ENCODE measurements at places on chromosomes 1 and 21. TPM values are rescaled to one million over a fixed set of nuclear protein-coding genes. Genes with fewer than 3 reads are reported as not detected.
A peak's percentile ranks its signal among the peaks of the same experiment; 100 is the strongest.

GRCh38 chr1:171296897-171297296, 17.1 kb upstream of the FMO4 start:
- no peak for DNase-seq

The TINAGL1 gene
- polyA plus RNA-seq, result 155 TPM

- DNase-seq, result no peak
Measured at GRCh38 chr1:62784509-62785365, 805 bp downstream of the ATG4C start.

The MX2 gene
- 8.2 TPM for polyA plus RNA-seq

DNA sequence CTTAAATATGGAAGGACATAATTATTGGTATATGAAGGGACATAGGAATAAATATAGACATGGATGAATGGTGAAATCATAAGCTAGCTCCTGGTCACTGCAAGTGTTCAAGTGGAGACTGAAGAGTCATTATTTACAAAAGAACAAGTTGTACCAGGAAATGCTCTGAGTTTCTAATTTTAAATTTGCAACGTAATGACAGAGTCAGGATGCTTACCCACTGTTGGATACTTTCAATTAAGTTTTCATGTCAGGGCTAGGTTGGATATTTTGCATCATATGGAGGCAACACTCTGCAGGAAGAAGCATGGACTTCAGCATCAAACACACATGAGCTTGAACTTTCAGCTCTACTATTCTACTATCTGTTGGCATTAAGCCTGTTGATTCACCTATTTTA, 499.6 kb upstream of the C1orf87 start:
- DNase-seq, result peak; percentile 20

DNA sequence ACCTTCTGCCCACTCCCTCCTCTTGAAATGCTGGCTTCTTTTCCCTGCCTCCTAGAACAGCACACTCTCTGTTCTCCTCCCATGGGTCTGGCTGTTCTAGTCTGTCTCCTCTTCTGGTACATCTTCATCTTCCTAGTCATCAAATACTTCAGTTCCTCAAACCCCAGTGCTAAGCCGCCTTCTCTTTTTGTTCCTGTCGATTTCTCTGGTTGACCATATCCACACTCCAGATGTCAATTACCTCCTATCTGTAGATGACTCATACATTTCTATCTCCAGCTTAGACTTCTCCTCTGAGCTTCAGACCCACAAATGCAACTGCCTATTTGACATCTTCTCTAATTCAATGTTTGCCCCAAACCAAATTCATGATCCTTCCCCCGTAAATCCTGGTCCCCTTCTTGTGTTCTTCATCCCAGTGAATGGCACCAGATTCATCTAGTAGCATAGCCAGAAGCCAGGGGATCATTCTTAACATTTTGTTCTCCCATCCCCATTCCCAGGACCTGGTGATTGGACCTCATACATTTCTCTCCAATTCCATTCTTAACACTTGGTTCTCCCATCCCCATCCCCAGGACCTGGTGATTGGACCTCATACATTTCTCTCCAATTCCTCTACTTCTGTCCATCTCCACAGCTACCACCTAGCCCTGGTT, 35.9 kb downstream of the USP24 start:
- no peak for DNase-seq

DNA sequence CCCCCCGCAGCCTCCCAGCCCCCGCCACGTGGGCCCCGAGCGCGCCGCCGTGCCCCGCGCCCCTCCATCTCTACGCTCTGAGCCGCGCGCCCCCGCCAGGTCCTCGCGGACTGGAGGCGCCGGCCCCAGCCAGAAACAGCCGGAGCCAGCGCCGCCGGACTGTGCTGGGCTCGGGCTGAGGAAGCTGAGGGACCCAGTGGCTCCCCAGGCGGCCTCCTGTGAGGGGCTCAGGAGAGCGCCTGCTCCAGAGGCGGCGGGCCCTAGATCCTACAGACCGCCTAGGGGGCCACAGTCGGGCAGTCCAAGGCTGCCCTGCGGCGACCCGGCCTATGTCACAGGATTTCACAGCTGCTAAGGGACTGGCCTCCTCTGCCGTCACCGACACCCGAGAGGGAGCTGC, 82.1 kb downstream of the NENF start:
- DNase-seq, result no peak

DNA sequence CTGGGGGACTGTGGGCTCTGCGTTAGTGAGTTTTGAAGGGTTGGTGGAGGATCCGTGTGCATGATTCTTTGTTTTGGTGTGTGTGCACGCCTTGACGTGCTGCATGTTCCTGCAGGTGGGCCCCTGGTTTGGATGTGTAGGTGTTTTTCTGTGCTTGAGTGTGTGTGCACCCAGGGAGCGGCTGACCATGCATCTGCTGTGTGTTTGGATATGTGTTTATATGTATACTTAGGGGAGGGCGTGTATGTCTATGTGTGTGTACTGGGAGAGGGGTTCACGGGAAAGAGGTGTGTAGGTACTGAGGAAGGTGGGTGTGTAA, 1.1 kb downstream of the VANGL2 start:
- no peak for DNase-seq

GRCh38 chr1:31760471-31761470, 3.4 kb downstream of the ADGRB2 start:
- no peak for DNase-seq

The PKP1 gene
- polyA plus RNA-seq, result 2.5 TPM

The SLC1A7 gene
- polyA plus RNA-seq, result 0.29 TPM

The ARHGAP30 gene
- 5.1 TPM for polyA plus RNA-seq

DNA sequence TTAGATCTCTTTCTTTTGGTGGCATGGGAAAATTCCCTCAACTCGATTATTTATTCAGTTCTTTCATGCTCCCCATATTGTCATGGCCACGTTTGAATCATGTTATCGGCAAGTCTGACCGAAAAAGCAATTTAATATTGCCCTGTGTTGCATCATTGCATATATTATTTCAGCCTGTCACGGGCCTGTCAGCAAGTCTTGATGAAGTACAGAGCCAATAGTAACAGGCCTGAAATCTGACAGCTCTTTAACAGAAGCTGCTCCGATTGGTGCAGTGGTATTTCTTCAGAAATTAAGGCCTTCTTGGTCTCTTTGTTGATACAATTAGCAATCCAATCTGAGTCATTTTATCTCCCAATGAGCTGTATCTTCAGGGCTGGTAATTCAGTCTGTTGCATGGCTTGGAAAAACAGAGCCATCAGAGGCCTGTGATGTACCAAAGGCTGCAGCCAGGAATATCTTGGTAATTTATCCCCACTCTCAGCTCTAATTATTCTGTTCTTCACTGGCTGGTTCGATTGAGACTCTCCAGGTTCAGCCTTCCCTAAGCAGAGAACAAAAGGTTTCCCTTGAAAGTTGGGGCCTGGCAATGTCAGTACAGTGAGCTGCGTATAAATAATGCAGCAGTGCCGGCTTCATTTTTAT, 149.5 kb downstream of the FGGY start:
- peak; percentile 42 for DNase-seq

DNA sequence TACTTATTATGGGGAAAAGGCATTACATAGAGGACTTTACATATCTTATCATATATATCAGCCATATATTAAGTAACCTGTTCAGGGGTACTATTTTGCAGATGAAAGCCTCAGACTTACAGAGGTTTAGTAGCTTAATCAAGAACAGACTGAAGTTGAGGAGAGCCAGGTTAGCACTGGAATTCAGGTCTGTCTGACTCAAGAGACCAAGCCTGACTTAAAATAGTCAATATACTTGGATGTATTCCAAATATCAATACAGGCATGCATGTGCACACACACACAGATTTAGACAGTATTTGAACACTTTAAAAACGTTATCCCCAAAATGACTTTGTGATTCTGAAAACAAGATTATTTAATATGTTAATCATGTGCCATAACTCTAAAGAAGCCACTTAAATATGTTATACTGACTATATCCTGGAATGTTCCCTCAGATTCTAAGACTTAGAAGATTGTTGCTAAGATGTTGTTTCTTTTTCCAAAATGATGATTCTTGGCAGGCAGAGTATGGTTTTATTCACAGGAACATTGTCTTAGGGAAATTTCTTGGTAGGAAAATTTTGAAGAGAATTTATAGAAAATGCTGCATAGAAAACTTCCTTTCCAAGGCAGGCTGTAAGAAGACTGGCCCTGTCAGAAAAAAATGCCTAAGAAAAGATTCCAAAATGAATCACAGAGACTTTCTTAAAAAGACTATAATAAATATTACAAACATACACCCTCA, 61.6 kb downstream of the ADAMTS1 start:
- DNase-seq, result no peak

The PGM1 gene
- 52.7 TPM for polyA plus RNA-seq

DNA sequence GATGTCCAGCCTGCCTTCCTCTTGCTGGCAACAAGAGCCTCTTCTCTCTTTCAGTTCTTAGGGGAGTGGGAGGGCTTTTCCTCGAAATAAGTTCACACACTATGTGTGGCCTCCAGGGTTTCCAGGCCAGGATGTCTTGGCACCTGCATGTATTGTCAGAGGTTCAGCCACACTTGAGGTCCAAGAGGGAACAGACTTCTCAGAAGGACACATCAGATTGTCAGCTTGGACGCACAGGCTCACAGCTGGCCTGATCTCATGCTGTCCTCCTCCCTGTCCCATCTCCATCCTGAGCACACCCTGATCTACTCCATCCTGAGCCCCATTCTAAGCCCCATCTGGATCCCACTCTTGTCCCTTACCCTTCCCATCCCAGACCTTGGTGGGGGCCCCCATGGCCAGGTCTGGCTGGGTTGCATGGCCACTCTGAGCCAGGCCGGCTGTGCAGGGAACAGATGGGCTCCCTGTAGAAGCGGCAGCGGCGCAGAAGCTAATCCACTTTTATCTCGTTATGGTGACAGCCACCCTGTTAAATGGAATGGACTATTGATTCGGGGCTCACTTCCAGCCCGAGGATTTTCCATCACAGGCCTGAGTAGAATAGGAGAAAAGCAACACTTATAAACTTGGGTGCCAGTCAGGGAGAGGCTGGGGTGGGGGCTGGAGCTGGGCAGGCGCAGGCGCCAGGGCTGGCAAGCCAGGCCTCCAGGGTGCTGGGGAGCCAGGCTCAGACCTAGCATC, 85.1 kb upstream of the CSF3R start:
- DNase-seq, result no peak

DNA sequence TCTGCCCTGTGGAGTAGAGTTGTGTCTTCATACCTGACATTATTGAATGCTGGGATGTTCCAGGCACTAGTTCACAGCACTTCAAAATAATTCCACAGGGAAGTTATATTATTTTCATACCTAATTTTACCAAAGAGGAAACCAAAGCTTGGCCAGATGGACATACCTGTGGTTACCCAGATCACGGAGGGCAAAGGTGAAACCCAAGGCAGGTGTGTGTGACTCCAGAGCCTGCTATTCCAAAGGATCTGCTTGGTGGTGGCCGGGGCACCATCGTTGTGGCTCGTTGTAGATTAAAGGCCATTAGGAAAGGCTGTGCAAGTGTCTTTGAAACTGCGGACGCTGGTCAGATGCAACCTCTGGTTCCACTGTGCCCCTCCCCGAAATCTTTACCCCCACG, 108.6 kb downstream of the ZBTB18 start:
- no peak for DNase-seq

GRCh38 chr1:52348704-52349300, 17.2 kb downstream of the CC2D1B start:
- DNase-seq, result no peak

DNA sequence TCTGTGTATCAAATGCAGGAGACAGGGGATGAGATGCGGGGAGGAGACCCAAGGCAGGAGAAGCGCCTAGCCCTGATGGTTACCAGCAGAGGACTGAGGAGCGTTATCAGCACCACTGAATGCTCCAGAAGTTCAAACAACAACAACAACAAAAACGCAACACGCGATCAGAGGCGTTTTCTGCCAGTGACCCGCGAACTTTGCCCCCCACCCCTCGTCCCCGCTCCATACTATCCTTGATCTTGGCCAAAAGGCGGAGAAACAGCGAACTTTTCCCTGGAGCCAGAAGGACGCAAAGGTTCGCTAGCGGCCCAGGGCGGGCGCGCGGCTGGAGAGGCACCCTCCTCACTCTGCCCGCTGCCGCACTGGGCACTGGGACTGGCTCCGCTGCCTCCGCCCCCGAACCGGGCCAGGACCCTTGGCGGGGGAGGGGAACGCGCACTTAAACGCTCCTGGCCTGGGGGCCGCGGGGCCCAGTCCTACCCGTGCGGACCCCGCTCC, 699 bp downstream of the ECHDC2 start:
- DNase-seq, result no peak

- DNase-seq, result no peak
Measured at GRCh38 chr1:227934476-227935313, 13.0 kb downstream of the WNT9A start.

DNA sequence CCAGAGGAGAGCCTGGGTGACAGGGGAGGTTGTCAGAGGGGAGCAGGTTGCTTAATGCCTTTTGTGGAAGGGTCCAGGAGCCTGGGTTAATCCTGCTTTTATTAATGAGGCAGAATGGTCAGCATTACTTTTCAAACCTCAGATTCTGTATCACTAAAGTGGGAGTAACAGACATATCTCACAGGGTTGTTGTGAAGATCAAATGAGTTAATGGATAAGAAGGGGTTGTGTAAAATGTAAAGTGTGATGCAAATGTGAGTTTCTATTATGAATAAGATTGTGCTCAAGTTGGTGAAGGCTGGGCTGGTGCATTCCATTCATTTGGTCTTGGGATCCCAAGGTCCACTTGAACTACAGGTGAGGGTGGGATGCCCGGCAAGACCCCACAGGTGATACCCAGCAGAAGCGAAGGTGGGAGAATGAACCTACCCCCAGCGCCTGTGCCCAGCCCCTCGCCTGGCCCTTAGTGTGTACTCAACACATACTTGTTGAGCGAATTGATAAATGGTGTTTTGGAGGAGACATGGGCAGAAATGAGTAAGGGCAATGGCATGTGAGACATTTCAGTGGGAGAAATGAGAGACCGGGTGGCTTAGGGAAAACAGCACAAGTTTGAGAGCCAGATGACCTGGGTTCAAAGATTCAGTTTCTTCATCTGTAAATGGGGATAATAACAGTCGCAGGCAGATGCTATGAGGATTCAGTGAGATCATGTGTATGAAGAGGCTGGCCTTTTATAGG, 6.2 kb downstream of the SLC26A9 start:
- DNase-seq, result no peak

DNA sequence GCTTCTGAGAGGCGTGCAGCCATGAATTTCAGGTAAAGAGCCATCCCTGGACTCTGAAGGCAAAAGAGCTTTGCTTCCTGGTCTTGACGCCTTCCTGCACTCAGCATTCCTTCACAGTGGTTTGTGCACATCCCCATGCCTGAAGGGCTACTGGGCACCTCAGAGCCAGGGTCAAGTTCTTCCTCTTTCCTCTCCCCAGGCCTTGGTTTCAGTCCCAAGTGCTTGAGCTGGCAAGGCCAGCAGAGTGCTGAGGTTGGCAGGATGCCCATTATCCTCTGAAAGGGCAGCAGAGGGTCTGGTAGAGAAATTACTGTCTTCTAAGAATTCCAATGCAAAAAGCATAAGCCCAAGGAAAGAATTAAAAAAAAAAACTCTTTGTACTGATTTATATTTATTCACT, 1064.9 kb downstream of the TTLL7 start:
- no peak for DNase-seq

DNA sequence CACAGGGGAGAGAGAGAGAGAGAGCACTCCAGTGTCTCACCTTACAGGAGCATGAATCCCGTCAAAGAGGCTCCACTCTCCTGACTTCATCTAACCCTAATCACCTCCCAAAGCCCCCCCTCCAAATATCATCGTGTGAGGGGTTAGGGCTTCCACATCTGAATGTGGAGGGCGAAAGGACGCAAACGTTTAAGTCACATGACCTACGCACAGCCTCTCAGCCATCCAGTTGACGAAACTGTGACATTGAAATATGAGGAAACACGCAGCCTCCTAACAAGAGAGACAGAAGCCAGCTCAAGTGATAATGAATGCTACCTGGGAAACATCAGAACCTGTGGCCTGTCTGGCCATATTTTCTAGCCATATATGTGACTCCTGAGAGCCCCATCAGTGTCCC, 63.7 kb downstream of the MATN1 start:
- no peak for DNase-seq

- no peak for DNase-seq
Measured at GRCh38 chr1:212121779-212122178, 86.2 kb downstream of the DTL start.

All from urinary bladder (tissue), 4 donors.